Choroid plexus epithelial cell (primary cell): ENCODE measurements at places on chromosomes 3 and 15.
A peak's percentile ranks its signal among the peaks of the same experiment; 100 is the strongest.

- no peak for DNase-seq
Measured at GRCh38 chr3:59082106-59082505, 32.3 kb upstream of the CFAP20DC start.

DNA sequence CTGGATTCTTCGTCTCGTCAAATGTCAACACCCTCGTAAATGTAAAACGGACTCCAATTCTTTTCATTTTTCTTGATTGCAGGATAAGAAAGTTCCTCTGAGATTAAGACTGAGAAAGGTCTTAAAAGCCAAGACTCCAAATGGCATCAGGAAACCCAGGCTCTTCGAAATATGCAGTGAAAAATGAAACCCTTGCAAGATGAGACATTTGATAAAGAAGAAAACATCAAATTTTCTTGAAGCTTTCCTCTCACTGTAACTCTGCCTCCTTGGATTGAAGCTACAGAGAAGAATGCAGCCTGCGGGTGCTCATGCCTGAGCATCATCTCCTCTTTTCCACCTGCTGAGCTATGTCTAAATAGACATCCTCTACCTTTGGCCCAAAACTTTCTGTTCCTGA, 342.4 kb upstream of the THBS1 start:
- DNase-seq, result no peak

- DNase-seq, result no peak
Measured at GRCh38 chr3:177622520-177622919, 425.2 kb upstream of the TBL1XR1 start.

- peak; percentile 93 for DNase-seq
Measured at GRCh38 chr3:111762537-111762936, 96.5 kb upstream of the PHLDB2 start.

GRCh38 chr15:43410572-43411214, 39.8 kb downstream of the TUBGCP4 start:
- peak; percentile 66 for DNase-seq

GRCh38 chr15:27238209-27238608, 267.2 kb downstream of the GABRG3 start:
- DNase-seq, result no peak

- DNase-seq, result no peak
Measured at GRCh38 chr3:177944228-177944661, 592.0 kb upstream of the KCNMB2 start.
